Motor neuron (in vitro differentiated cells): ENCODE measurements at places on chromosomes 6 and 20. TPM values are rescaled to one million over a fixed set of nuclear protein-coding genes. Genes with fewer than 3 reads are reported as not detected.

TRIM40 gene
- total RNA-seq, result 0.26 TPM in 1 of 2 replicates, not detected in the other

MYLK4 gene
- total RNA-seq, result 0.24 and 0.39 TPM in 2 replicates

CDSN gene
- total RNA-seq, result not detected in 2 replicates

SUMO4 gene
- total RNA-seq, result 2.1 and 2.7 TPM in 2 replicates

CTCFL gene
- 1.8 and 2.2 TPM in 2 replicates for total RNA-seq

SOX18 gene
- 0.24 TPM in 1 of 2 replicates, not detected in the other for total RNA-seq

SNAP91 gene
- total RNA-seq, result 21.6 and 21.7 TPM in 2 replicates

PHACTR2 gene
- total RNA-seq, result 10.1 and 11.8 TPM in 2 replicates

FOXF2 gene
- total RNA-seq, result 6.9 and 10.2 TPM in 2 replicates

GPLD1 gene
- total RNA-seq, result 3.7 and 4.7 TPM in 2 replicates

GMDS gene
- 16.6 and 36.8 TPM in 2 replicates for total RNA-seq

VSTM2L gene
- total RNA-seq, result 1.3 and 3.3 TPM in 2 replicates

ADRM1 gene
- 51.5 and 55.9 TPM in 2 replicates for total RNA-seq

KIF25 gene
- total RNA-seq, result not detected in 2 replicates

KHDC1L gene
- total RNA-seq, result 0.96 TPM in 1 of 2 replicates, not detected in the other

PSORS1C2 gene
- 0.27 TPM in 1 of 2 replicates, not detected in the other for total RNA-seq

VAPB gene
- total RNA-seq, result 19.7 and 22.8 TPM in 2 replicates

CLIC5 gene
- 0.14 and 0.41 TPM in 2 replicates for total RNA-seq

ASIP gene
- total RNA-seq, result 0.57 and 0.97 TPM in 2 replicates

SLC22A3 gene
- total RNA-seq, result 0.19 TPM in 1 of 2 replicates, not detected in the other

CLPSL2 gene
- total RNA-seq, result not detected in 2 replicates

GHRH gene
- total RNA-seq, result not detected in 2 replicates

CENPQ gene
- 9.2 and 9.3 TPM in 2 replicates for total RNA-seq

NANP gene
- 6.1 and 6.7 TPM in 2 replicates for total RNA-seq

ARFGEF3 gene
- total RNA-seq, result 1.3 and 5.2 TPM in 2 replicates

IP6K3 gene
- total RNA-seq, result 0.24 and 0.62 TPM in 2 replicates

LHFPL5 gene
- not detected in 2 replicates for total RNA-seq

NRM gene
- 10.9 and 14.6 TPM in 2 replicates for total RNA-seq
